ENCODE measurements at places on chromosomes 11 and 22.

DNA sequence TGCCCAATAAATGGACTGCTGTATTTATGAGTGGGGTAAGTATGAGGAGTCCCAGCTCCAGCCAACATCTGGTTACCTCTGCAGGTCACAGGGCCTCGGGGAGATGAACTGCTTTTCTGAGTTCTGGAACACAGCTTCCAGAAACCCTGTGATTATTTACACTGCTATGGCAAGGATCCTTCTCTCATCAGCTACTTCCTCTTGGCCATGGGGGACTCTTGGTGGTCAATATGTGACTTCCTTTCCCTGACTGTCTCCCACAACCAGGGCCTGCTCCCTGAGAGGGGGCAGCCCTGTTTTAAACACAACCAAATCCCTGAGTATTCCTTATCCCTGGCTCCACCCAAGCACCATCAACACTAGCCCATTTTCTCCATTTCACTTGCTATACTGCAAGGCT lies 10.0 kb downstream of the RHOG start:
- DNase-seq = no peak

- DNase-seq = no peak
Observed at GRCh38 chr11:14262271-14262846, 96.6 kb downstream of the RRAS2 start.

GRCh38 chr11:36371181-36371580 lies 75.1 kb downstream of the PRR5L start:
- no peak for DNase-seq

DNA sequence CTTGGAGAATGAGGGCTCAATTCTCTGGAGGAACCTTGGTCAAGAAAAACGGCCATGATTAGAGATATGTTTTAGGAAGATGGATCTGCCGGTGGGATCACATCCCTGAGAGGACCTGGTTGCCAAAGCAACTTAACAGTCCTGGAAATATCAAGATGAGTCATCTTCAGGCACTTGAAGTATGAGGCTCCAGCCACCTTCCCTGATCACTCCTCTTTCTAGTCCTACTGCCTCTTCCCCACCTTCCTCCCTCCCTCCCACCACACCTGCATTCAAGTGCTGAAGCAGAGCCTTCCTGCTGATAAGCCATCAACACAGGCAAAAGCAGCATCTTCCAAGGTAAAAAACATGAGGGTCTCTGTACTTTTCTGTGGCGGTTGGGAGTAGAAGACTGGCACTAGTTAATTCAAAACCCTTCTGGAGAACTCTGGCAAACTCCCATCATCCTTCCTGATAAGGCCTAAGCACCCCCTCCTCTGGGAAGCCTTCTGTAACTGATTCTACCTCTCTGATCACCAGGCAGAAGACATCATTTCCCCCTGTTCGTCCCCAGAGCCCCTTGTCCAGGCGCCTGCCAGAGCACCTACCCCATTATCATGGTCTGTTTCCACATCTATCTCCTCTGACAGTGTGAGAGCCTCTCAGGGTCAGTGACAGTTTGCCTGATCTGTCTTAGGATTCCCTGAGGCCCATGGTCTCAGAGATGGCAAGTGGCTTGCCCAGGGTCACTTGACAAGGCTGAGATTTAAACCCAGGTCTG lies 79.8 kb downstream of the CLPB start:
- DNase-seq = no peak

GRCh38 chr11:110850846-110851245 lies 138.6 kb upstream of the ARHGAP20 start:
- DNase-seq = no peak

GRCh38 chr11:69965821-69966582 lies 112.1 kb upstream of the ANO1 start:
- no peak for DNase-seq

Data from activated T-cell treated with anti-CD3 and anti-CD28 coated beads for 48 hours (primary cell).